ENCODE measurements at places on chromosomes 12 and 14. TPM values are rescaled to one million over a fixed set of nuclear protein-coding genes. Genes with fewer than 3 reads are reported as not detected.

GRCh38 chr12:27771481-27772327 is 8.3 kb upstream of the KLHL42 start:
- no peak for DNase-seq

DNA sequence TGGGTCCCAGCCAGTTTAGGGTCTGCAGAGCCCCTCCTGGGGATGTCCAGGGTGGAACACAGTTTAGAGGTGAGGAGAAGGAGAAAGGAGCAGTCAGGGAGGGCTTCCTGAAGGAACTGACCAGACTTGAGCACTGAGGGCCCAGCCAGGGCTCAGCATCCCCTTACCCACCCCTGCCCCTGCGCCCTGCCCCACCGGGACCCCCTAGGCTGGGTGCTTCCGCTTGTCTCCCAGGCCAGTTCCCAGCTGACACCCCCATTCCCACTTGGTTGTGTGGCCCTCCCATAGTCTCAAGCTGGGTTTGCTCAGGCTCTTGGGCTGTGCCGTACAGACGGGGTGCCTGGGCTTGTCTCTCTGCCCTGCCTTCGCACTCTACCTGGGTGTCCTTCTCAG is 26.3 kb upstream of the KIF26A start:
- no peak for DNase-seq

- DNase-seq, result no peak
These were observed 91.3 kb upstream of the CEP83 start for GRCh38 chr12:94550964-94551363.

MYF6 gene
- 0.71 TPM for polyA plus RNA-seq

TESPA1 gene
- 24.0 TPM for polyA plus RNA-seq

GPD1 gene
- polyA plus RNA-seq, result 1.0 TPM

DEPDC4 gene
- 0.94 TPM for polyA plus RNA-seq

CMKLR1 gene
- 4.5 TPM for polyA plus RNA-seq

DNA sequence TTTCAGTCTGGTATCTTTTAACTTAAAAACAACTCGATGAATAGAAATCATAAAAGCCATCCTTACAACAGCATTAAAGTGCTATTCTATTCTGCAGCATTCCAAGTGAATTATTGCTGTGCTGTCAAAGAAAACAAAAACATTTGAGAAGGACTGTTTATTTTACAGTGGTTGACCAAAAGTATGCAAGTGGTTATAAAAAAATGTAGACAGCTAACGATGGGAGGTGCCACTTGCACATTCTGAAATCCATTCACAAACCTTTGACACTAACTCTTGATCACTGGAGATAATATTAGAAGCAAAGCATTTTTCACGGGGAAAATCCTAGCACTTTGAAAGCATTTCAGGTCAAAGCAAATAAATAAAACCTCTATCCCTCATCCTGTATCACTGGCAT is 55.6 kb downstream of the HMGA2 start:
- DNase-seq, result no peak

DNA sequence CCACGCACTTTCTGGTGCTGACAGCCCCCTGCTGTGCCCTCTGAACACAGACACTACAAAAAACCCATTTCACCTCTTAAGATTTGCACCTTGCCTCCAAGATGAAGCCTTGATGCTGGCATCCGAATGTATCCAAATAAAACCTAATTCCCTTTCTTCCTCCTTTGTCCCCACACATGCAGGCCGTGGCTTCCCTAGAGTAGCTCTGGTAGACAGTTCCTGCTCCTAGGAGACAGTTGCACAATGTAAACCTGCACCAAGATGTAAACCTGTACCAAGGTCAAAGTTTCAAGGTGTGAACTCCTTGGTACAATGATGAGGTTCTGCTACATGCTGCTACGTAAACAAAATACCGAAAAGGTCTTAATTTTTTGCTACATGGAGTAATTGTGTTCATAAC is 625 bp upstream of the ABHD12B start:
- DNase-seq, result no peak

SERPINA4 gene
- 0.41 TPM for polyA plus RNA-seq

GRCh38 chr12:51186465-51187085 is 13.6 kb upstream of the TFCP2 start:
- DNase-seq, result no peak

DNA sequence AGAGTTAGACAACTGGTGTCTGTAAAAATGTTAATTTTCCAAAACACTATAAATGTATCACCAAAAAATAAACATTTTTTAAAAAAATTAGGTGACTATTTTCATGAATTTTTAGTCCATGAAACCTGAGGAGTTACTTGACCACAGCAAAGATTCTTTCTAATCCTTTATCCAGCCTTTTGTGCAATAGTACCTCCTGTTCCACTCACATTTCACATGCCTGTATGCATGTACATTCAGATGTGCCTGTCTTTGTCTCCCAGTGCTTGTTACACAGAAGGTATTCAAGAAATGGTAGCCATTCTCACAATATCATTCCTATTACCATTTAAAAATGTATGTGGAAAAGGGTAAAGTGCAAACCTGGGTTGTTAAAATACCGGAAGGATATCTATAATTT is 857.0 kb downstream of the DIO2 start:
- no peak for DNase-seq

DNA sequence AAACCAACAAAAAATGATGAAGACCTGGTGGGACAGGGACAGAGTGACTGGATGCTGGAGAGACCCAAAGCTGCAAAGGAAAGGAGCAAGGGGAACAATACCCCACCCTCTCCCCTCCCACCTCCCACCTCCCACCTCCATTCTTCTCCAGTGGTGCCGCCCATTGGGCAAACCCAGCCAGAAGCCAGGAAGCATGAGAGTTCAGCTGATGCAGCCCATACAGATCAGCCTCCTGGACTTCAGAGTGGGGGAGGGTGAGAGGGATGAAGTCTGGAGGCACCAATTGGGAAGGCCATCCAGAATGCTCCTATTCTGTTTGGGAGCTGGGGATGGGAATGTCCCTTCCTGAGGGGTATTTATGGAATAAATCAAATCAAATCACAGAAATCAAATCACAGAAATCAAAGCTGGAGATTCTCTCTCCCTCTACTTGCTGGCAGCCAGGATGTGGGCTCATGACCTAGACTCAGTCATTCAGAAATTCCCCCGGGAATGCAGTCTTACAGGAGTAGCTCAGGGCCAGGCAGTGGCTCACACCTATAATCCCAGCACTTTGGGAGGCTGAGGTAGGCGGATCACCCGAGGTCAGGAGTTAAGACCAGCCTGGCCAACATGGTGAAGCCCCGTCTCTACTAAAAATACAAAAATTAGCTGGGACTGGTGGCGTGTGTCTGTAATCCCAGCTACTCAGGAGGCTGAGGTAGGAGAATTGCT is 31.1 kb downstream of the IRF2BPL start:
- no peak for DNase-seq

DNA sequence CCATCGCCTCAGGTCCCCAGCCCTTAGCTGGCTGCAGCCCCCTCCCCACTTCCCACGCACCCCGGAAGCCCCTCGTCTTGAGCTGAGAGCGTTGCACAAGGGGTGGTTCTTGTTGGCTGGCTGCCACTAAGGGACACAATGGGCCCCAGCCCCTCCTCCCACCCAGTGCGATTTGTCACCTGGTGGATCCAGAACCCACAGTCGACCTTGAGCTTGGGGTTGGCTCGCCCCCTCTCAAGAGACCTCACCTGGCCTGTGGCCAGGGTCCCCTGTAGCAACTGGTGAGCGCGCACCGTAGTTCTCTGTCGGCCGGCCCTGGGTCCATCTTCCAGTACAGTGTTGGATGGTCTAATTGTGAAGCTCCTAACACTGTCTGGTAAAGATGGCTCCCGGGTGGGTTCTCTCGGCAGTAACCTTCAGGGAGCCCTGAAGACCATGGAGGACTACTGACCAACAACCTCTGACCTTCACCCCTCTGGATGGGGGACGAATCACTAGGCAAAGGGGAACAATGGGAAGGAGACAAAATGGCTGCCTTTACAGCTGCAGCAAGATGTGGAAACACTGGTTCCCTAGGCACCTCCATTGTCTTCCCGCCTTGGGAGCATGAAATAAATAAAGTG is 6.6 kb downstream of the PHB2 start:
- no peak for DNase-seq

GRCh38 chr12:5031958-5032357 is 11.7 kb upstream of the KCNA5 start:
- DNase-seq, result no peak

GRCh38 chr14:49679271-49679670 is 8.7 kb downstream of the POLE2 start:
- DNase-seq, result no peak

ST8SIA1 gene
- polyA plus RNA-seq, result 2.3 TPM

ACTR10 gene
- 145 TPM for polyA plus RNA-seq

- no peak for DNase-seq
These were observed 36.8 kb upstream of the TMED10 start for GRCh38 chr14:75213172-75213571.

All from thymus (tissue), 14 donors.